ENCODE measurements at places on chromosomes 7 and 10.

GRCh38 chr10:38025283-38025682 lies 14.8 kb downstream of the ZNF33A start:
- peak; percentile 51 for ATAC-seq

DNA sequence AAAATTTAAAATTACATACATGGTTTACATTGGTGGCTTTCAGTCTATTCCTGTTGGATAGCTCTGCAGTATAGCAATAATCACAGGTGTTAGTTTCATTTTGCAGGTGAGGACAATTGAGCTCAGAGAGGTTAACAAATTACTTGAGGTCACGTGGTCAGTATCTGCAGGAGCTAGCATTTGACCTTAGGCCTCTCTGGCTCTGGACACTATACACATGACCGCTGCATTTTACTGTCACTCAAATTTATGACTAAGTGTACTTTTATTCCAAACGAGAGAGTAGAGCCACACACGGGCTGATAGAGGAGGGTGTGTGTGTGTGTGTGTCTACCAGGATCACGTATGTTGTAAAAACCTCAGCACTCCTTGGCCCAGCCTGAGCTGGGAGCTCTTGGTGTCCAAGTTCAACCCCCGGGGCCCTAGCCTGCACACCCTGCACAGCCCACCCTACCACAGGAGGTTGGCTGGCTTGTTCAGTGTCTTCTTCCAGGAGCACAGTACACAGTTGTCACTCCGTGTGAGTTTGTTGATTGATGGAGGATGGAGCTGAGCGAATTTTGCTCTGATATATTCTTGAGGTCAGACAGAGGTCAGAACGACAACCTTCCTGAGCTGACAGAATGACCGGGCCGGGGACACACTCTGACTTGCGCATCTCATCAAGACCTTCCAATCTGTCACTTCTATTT lies 272.7 kb downstream of the GFRA1 start:
- ATAC-seq, result no peak

DNA sequence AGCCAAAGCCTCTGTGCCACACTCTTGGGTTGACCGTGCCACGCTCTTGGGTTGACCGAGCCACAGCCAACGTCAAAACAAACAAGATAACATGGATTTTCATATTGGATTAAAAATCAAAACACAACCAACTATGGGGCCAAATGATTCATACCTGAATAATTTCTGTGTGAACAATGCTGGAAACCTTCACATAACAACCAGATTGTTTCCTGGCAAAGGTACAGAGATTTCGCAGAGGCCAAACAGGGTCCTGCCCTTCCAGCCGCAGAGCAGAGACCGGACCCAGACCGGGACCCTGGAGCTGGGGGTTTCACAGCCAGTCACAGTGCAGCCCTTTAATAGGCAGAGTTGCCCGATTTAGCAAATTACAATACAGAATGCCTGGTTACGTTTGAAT lies 40.5 kb downstream of the ITIH5 start:
- no peak for ATAC-seq

DNA sequence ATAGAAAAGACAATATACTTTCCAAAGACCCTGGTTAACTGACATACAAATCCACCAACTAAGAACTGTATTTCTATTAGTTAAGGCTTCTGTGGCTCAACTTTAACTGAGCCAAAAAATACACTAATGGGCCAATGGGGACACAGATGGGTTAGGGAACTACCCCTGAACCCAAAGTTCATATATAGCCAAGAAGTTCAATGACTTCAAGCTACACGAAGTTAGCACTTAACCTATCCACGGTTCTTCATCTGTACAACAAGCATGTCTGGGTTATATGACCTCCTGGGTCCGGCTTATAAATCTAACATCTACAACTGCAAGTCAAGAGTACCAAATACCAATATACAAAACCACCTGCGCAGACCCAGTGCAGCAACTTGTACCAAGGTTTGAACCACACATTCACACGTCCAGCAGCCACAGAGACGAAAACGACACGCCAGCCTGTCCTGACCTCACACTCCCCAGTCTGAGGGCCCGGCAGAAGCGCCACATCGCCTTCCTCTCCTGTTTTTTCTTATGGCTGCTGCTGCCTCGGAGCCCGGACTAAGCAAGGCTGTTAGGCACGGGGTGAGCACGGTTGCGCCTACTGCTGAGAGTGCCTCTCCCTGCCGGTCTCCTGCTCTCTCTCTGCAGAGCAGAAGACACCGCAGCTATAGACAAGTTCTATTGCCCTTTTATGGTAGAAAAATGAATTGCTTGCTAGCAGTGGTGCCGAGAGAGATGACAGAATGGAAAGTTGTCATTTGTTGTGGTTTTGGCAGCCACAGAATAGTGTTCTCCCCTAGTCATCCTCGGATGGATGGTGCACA lies 86.3 kb downstream of the RNF216 start:
- ATAC-seq, result peak; percentile 76

DNA sequence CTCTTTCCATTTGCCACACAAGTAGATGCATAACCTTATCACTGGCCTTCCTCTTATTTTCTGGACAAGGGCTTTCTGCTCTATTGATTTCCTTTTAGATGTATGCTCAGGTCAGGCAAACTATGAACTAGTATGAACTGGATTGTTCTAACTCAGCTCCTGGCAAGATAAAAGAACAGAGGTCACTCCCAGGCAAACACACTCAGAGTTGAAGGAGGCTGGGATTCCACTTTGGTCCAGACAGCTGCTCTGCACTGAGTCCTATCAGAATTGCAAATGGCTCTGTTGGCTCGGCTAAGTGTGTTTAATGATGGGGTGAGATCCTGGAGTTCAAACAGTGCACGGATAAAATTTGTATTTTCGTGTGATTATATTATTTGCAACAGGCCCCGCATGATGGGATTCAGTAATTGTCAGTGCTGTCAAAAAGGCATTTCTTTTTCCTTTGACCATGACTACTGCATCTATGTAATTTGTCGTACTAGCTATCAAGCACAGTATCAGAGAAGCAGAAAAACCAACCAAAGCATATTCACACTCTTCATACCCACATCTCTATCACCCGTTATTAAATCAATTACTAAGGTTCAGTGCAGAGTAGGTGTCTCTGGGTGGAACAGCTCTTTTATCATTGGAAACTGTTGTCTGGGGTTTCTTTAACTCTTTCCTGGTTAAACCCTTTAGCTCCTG lies 288.1 kb upstream of the PRKCQ start:
- ATAC-seq, result no peak

DNA sequence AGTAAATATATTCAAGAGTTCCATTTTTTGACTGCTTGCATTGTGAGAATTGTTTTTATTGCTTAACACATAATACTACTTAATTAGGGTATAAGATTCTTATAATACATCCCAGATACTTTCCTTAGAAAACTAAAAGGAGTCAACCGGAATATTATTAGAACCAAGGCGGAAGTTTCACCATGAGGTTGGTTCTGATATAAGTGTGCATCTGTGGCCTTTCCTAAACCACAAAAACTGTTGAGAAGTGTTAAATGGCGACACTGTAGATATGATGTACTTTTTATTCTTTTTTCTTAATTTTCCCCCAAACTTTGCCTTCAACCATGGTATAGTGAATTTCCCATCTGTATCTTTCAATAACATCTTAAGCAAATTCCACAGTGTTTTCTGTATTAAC lies 32.3 kb upstream of the INHBA start:
- no peak for ATAC-seq

DNA sequence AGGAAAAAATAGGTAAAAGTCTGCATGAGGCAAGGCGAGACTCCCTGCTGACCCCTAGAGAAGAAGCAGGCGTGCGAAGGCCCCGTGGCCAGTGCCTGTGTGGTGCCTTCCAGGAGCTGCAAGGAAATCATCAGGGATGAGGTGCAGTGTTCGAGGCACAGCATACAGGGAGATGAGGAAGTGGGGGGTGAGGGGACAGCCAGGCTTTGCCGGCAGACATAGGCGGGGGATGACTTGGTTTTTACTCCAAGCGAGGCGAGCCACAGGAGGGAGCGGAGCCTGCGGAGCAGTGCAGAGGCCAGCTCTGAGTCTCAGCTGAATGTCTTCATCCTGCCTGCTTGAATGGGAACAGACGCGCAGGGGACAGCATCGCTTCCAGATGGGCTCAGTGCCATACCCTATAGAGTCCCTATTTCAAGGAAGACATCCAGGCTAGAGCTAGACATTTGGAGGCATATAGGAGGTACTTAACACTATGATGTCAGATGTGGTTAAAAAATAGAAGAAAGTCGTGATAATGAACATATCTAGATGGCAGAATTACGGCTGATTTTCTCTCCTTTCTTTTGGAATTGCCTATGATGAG lies 49.5 kb downstream of the TCERG1L start:
- ATAC-seq, result no peak

GRCh38 chr10:130000918-130001317 lies 36.8 kb upstream of the EBF3 start:
- ATAC-seq, result no peak

DNA sequence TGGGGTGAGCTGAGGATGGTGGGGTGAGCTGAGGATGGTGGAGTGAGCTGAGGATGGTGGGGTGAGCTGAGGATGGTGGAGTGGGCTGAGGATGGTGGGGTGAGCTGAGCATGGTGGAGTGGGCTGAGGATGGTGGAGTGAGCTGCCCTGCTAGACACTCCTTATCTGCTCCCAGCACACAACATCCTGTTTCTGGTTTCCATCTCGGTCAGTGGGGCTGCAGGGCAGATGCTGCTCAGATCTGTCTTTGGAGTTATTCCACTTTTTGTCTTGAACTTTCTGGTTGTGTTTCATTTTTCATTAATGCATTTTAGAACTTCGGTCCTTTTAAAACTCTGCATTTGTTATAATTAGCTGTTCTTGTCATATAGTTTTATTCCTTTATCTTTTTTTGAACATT lies 67.9 kb upstream of the ANTXRL start:
- no peak for ATAC-seq

- ATAC-seq, result no peak
These were observed 11.5 kb upstream of the AKR1B10 start for GRCh38 chr7:134515569-134516468.

DNA sequence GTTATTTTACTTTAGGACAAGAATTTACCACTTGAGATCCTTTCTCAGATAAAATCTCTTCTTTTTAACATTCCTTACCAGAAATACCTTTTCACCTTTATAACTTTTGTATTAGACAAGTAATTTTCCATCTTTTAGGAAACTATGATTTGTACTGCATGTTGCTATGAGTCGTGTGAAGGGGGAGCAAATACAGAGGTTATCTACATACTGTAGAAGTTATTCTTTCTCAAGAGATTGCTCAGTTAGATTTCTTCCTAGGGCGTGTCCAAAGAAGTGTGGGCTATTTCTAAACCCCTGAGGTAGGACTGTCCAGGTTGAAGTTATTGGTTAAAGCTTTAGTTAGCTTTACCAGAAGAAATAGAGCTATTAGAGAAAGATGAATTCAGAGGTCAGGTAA lies 30.2 kb upstream of the ARHGAP12 start:
- ATAC-seq, result no peak

- ATAC-seq, result no peak
These were observed 9.3 kb upstream of the PDE1C start for GRCh38 chr7:32079510-32079909.

GRCh38 chr7:81068-81925 lies 111.1 kb upstream of the FAM20C start:
- no peak for ATAC-seq

GRCh38 chr10:132133005-132133404 lies 53.7 kb upstream of the DPYSL4 start:
- ATAC-seq, result no peak

DNA sequence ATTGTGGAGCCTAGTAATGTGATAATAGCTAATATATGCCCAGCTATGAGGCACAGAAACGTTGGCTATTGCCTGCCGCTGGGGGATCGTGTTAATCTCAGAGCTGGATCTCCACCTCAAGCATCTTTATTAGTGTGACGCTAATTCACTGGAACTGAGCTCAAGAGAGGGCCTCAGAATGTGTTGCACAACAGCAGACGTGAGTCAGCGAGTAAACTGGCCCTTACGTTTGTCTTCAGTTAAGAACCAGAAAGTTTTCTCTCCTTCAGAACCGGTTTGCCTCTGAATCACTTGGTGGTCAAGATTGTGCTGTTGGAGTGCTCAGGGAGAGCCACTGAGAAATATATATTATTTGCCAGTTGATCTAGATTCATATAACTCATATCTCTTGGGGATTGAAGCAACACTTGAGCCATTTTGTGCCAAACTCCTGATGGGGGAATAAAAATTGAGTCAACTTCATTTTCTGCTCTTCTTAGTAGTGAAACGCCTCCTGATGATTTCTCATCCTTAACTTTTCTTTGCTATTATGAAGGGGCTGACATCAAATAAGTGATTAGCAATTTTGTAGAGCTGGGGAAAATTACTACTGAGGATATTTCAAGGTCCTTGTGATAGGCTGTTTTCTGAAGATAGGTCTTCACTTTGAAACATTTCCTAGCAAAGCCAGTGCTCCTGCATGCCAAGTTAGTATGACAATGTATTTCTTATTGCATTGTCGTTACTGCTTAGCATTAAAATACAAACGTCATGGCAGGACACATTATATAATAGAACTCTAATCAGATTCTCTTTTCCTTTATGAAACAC lies 22.3 kb downstream of the BZW2 start:
- no peak for ATAC-seq

- ATAC-seq, result no peak
These were observed 109.6 kb downstream of the KIAA1217 start for GRCh38 chr10:24318517-24318916.

GRCh38 chr7:92813390-92814024 lies 22.9 kb downstream of the CDK6 start:
- peak; percentile 64 for ATAC-seq

GRCh38 chr7:83870515-83870914 lies 221.6 kb upstream of the SEMA3E start:
- ATAC-seq, result no peak

GRCh38 chr7:143222782-143223181 lies 945 bp downstream of the TAS2R40 start:
- ATAC-seq, result no peak

DNA sequence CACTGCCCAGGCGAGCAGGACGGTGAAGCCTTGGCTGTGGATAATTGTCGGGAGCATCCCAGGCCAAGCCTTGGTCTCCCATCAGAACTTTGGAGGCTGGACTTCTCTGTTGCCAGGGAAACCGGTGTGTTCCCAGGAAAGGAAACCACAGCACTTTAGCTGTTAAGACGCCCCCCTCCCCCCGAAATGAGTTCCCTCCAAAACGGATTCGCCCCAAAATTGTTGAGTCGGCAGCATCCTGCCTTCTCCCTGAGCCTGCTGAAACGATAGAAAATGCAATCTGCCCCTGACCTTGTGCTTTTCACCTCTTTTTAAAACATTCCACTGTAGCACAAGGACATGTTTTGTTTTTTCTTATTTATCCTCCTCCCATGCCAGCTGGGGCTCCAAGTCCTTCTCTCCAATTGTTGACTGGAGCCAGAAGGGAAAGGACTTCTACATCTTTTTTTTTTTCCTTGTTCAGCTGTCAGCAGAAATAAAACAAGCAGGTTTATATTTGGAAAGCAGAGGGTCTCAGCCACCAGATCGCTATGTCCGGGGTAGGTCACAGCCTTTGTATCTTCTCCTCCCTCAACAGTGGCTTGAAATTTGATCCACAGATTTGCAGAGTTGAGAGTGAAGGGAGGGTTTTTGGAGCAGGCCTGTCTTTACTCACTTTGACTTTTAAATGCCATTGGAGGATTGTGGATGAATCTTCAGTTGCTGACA lies 116.5 kb downstream of the ZMIZ1 start:
- no peak for ATAC-seq

GRCh38 chr10:19003341-19003740 lies 45.3 kb upstream of the MALRD1 start:
- no peak for ATAC-seq

Measured in activated T-helper 17 cell treated with anti-CD3 and anti-CD28 coated beads, Interleukin-2, amount 50 U/mL, for 72 hours (primary cell).